ENCODE measurements at places on chromosomes 1 and 21.

DNA sequence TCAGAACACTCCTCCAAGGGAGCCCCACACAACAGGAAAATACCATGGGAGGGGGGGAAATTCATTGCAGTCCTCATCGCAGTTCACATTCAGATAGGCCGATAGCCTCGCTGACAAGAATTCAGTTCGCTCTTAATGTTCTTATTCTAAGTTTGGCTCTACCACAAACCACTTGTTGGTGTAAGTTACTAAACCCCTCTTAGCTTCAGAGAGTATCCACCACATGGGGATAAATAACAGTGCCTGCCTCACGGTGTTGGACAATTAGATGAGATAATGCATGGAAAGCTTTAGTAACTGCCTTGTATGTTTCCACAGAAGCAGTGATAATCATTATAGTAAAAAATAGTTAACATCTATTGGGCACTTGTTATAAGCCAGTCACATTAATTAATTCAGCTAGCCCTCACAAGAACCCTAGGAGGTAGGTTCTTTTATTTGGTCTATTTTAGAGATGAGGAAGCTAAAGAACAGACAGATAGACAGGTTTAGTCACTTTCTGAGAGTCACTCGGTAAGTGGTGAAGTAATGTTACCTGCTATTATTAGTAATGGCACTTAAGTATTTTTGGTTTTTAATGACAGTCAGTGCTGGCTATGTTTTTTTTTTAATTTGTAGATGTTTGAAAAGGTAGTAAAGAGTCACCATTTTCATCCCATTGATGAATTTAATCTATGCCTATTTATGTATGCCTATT is 10.1 kb downstream of the VAV3 start:
- no peak for DNase-seq

DNA sequence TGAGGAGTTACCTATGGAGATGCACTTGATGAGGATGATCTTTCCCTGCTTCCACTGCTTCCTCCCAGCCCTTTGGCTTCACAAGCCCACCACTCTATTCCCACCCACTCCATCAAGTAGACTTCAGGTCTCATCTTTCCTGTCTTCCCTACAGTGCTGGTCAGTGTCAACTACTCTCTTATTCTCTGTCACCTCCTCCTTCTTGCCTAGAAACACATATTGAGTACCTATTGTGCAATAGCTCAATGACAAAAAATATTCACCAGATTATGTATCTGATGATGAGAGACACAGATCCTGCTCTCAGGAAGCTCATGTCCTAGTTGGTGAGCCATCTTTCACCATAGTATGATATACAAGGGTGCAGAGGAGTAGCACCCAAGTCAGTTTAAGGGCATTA is 82.2 kb upstream of the NFASC start:
- DNase-seq: no peak

DNA sequence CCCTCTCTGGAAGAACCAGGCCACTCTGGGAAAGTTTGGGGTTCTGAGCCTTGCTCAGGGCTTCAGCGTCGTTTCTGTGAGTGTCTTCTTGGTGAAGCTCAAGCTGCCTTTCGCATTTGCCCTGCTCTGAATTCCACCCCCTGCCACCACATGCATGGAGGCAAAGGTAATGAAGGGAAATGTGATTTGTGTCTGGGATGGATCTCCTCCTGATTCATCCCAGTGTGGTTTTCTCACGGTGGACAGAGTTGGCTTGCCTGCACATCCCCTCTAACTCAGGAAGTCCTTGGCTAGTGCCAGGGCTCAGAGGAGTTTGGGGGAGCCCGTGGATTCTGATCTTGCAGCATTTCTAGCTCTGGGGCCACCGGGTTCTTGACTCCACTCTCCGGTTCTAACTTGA is 173.6 kb upstream of the RAB4A start:
- no peak for DNase-seq

DNA sequence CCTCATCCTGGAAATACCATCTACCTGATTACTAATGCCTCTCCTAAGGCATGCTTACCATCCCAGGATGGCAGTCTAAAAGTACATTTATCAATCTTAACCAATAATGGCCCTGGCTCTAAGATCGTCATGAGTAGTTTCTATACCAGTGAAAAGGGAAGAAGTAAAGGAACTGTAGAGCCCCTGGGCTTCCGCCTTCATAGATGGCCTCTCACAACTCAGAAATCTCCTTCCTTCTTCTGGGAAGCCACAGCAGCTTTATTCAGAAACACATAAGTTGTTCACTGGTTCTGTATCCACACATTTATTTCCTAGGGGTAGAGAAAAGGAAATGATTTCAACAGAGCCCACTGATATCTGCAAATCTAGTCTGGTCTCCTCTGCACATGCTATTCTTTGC is 41.0 kb upstream of the CD5L start:
- DNase-seq: no peak

DNA sequence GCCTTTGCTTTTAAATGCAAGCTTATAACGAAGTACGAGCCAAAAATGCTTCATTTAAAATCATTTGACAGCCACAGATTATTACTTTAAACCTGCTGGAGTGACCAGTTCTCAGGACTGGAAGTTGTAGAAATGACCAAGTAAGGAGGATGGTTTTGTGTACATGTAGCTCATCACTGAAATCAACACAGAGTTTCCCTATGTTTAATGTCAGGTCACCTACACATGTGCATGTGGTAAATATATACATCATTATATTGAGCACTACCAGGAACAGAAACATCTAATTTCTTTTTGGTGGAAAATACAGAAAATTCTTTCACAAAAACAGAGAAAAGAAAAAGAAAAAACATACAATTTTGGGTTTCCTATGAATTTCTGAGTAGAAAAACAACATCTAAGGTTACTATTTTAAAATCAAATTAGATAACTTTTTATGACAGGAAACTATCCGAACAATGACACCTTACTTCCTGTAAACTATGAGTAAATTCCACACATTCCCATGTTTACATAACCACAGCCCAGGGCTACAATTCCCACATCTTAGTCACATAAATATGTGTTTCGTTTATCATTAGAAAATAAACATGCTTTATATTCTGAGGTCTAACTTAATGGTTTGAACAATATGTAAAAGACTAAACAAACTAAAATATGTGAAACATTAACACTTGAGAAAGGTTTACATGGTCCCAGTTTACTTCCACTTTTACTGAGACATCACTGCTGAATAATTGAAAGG is 73.6 kb downstream of the ZNF281 start:
- DNase-seq: no peak

GRCh38 chr1:235054466-235054865 is 74.2 kb downstream of the TOMM20 start:
- no peak for DNase-seq

DNA sequence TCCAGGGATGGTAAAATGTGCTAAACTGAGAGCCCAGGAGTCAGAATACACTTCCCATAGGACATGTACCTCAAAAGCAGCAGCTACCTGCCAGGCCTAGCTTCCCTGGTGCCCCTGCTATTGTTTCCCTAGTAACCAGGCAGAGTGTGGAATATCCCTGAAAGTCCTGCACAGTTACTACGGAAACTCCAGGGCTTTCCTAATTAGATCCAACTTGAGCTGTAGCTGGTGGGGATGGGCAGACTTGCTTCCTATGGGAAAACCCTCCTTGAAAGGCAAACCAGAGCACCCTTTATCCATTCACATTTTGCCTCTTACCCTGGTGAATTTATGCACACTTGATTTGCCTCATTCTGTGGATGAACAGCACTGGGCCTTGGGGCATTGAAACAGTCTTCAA is 559.9 kb upstream of the PBX1 start:
- DNase-seq: no peak

DNA sequence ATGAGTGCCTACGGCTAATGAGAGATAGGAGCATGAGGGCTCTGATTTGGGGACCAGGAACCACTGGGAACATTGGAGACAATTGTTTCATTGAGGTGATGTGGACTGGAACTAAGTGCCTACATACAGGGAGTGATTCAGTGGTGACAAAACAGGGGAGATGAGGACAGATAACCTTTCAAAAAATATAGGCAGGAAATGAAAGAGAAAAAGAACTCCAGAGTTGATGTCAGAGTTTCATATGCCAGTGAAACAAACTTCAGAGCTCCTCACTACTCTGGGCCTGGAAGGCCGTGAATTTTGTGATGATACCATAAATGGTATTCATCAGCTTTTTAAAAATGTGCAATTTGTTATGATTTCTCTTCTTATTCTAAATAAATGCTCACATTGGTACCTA is 39.3 kb downstream of the FASLG start:
- no peak for DNase-seq

- DNase-seq: no peak
These were observed 1376.2 kb downstream of the NCAM2 start for GRCh38 chr21:22374218-22374969.

DNA sequence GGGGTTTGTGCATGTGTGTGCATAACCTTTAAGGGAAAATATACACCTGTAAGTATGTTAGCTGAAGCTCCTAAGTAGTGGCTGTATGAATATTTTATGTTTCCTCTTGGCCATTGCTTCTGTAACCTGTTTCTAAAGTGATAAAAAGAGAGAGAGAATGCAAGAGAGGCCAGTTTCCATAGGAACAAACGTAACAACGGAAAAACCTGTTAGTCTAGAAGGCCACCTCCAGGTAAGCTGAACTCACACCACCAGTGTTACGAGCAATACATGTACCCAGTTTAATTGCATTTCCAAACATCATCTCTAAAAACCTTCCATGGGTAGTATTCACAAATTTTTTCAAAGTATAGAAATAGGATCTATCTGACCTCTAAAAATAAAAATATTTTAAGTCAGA is 63.1 kb downstream of the PLPPR4 start:
- no peak for DNase-seq

DNA sequence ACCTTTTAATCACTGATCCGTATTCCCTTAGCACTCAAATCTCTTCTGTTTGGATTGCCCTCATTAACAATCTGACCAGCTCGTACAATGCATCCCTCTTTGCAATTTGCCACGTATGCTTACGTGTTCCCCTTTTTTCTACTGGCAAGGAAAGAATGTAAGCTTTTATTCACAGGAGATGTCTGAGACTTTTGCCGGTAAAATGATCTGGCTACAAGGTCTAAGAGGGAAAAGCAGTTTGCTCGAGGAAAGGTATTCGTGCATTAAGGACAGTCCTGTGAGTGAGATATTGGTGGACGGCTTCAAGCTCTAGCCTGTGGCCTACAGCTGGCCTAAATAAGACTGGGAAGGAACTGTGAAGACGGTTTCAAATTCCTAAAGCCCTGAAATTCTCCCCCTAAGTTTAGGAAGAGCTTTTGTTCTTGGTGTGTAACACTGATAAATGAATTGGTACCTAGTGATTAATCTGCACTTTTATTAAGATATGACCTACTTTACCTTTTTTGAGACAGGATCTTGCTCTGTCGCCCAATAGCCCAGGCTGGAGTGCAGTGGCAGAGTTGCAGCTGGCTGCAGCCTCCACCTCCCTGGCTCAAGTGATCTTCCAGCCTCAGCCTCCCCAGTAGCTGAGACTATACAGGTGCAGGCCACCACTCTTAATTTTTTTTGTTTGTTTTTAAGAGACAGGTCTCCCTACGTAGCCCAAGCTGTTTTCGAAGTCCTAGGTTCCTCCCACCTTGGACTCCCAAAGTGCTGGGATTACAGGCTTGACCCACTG is 895 bp upstream of the UBR4 start:
- DNase-seq: no peak

- no peak for DNase-seq
These were observed 140.5 kb downstream of the IFI44 start for GRCh38 chr1:78790174-78790573.

DNA sequence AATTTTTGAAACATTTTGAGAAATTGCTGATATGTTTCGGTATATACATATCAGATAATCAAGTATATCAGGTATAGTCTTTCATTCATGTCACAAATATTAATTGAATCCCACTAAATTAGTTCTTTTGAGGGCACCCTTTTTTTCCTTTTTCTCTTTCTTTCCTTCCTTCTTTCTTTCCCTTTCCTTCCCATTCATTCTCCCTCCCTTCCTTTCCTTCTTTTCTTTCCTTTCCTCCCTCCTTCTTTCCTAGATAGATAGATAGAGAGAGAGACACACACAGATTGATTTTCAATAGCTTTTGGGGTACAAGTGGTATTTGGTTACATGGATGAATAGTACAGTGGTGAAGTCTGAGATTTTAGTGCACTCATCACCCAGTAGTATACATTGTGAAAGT is 5.7 kb downstream of the NSL1 start:
- DNase-seq: no peak

DNA sequence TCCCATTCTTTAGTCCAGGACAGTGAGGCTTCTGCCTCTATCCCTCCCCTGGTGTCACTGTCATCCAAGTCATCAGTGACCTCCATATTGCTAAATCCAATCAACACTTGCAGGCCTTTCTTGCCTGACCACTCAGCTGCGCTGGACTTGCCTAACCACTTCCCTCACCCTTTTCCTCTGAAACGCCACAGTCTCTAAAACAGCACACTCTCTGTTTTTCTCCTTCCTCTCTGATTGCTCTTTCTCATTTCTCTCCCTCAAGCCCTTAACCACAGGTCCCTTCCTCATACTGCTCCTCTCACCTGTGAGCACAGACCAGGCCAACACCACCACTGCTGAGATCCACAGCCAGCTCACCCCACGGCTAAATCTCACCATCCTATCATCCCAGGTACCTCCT is 17.5 kb downstream of the TAL1 start:
- DNase-seq: no peak

- DNase-seq: no peak
These were observed 364.1 kb upstream of the LYPLAL1 start for GRCh38 chr1:218809625-218810024.

GRCh38 chr1:15764269-15764764 is 5.7 kb downstream of the FBLIM1 start:
- DNase-seq: no peak

DNA sequence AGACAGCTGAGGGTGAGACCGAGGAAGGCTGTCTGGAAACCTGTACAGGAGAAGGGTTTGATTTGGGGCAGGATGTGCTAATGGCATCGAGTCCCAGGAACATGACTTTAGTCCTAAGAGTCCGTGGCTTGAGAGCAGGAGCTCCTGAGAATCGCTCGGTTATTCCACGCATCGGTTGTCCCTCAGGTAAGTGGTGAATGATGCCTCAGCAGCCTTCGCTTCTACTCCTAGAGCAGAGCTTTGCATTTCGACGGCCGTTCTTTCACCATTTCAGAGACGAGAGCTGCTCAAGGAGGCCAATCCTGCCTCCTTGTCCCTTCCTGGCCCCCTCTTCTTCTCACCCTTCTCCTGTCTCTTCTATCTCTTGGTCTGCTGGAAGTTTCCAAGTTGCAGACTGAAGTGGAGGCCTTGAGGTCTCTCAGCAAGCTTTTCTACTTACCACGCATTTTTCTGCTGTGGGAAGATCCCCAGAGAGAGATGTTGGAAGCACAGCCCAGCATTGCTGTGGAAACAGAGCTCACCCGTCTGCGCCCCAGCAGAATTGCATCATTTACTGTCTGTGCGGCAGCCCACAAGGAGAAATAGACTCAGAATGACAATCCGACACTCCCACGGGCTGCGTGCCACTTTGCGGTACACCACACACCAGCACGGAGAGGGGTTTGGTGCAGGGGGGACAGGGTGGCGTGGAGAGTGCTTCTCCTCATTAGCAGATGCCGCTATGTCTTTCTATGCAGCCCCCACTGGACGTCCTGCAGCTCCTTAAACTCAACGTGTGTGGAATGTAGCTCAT is 270.7 kb upstream of the C1orf174 start:
- no peak for DNase-seq
